Activated T-cell treated with anti-CD3 and anti-CD28 coated beads for 48 hours (primary cell): ENCODE measurements at places on chromosomes 4 and X.

DNA sequence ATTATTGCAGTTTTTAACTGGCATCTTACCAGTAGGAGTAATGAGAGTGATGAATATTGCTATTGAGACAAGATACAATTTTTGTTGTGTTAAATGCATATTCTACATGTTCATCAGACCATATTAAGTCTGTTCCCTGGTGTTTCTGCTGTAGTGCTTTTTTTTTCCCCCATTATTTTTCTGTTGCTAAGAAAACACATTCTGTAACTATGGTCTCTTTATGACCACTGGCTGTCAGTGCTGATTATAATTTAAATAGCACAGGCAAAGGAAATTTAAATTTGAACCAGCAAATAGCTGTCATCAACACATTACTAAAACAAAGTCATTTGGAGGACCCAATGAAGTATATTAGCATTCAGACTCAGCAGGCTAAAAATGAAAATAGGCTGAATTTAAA, 98.3 kb upstream of the ANKRD50 start:
- DNase-seq: no peak

GRCh38 chr4:124092101-124092500, 620.4 kb downstream of the ANKRD50 start:
- DNase-seq: no peak

DNA sequence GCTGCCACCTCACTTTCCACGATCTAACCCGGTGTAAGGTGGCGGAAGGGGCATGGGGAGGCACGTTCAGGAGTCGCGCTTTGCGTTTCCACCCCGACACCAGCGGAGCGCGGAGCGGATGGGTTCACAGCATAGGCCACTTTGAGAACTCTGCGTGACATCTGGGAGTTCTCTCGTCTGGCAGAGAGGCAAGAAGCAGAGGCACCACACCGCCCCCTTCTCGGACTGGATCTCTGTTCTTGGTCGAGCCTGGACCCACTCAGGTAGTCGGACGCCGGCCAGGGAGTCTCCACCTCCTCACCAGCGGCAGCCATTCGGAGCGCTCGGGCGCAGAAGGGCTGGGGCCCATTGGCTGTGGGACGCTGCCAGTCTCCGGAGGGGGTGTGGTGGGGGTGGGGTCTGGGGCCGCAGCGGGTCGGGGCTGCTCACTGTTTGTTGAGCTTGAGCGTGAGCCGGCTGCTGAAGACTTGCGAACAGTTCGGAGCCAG, at the start of gene DACH2:
DACH2 (plus strand) TSS at position 428 of the 488 bp plus-strand sequence.
- peak; percentile 35 for DNase-seq

DNA sequence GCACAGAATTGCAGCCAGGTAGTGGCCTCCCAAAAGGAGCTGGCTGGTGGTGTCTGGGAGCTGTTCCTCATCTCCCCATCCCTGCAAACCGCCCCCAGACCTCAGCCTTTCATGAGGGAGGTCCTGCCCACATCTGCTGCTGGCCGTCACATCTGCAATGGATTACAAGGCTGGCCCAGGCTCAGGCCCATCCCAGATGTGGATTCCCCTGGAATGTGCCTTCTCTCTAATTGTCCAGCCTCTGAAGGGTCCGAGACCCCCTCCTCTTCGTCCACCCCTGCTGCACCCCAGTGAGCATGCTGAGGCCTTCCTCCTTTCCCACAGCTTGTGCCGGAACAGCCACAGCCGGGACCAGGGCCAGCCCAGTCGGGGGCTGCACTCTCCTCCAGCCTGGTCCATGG, 115.0 kb upstream of the NALF2 start:
- DNase-seq: no peak
